SK-N-SH (cell line): ENCODE measurements at places on chromosomes 1 and 21. TPM values are rescaled to one million over a fixed set of nuclear protein-coding genes. Genes with fewer than 3 reads are reported as not detected.

KCNJ15 gene
- 0.02 and 0.03 TPM in 2 replicates for polyA plus RNA-seq

INSRR gene
- polyA plus RNA-seq, result 0.20 and 0.63 TPM in 2 replicates

HJV gene
- 0.05 TPM in 1 of 2 replicates, not detected in the other for polyA plus RNA-seq

ACKR1 gene
- 0.02 TPM in 1 of 2 replicates, not detected in the other for polyA plus RNA-seq

CCDC185 gene
- not detected in 2 replicates for polyA plus RNA-seq

OVAAL gene
- not detected in 2 replicates for polyA plus RNA-seq

LEPR gene
- 2.3 and 3.2 TPM in 2 replicates for polyA plus RNA-seq

LINGO4 gene
- polyA plus RNA-seq, result not detected in 2 replicates

CFHR1 gene
- 0.23 and 0.31 TPM in 2 replicates for polyA plus RNA-seq

MLLT11 gene
- polyA plus RNA-seq, result 26.7 and 33.8 TPM in 2 replicates

CD2 gene
- not detected in 2 replicates for polyA plus RNA-seq

FMO1 gene
- polyA plus RNA-seq, result not detected in 2 replicates

PCAT6 gene
- 5.1 and 6.9 TPM in 2 replicates for polyA plus RNA-seq

MORC3 gene
- polyA plus RNA-seq, result 8.2 and 10.7 TPM in 2 replicates

FCRL2 gene
- not detected in 2 replicates for polyA plus RNA-seq

RNU1-3 gene
- not detected in 2 replicates for polyA plus RNA-seq

FABP3 gene
- polyA plus RNA-seq, result 0.08 TPM in 1 of 2 replicates, not detected in the other

CLK2 gene
- 76.7 and 81.8 TPM in 2 replicates for polyA plus RNA-seq

CELA3A gene
- polyA plus RNA-seq, result not detected in 2 replicates

NBPF4 gene
- polyA plus RNA-seq, result not detected in 2 replicates

SLC9A1 gene
- polyA plus RNA-seq, result 5.6 and 11.4 TPM in 2 replicates

TMCO4 gene
- 3.5 and 4.2 TPM in 2 replicates for polyA plus RNA-seq

CCDC30 gene
- polyA plus RNA-seq, result 0.94 and 1.4 TPM in 2 replicates

COL16A1 gene
- 9.0 and 10.4 TPM in 2 replicates for polyA plus RNA-seq
